ENCODE measurements at places on chromosomes 16 and 17.
A peak's percentile ranks its signal among the peaks of the same experiment; 100 is the strongest.

- DNase-seq = no peak
These were observed 412.4 kb upstream of the ERCC4 start for GRCh38 chr16:13507530-13507929.

- DNase-seq = no peak
These were observed 63.6 kb upstream of the DOC2B start for GRCh38 chr17:245020-245419.

- no peak for DNase-seq
These were observed 10.9 kb upstream of the ST6GALNAC1 start for GRCh38 chr17:76654408-76654807.

DNA sequence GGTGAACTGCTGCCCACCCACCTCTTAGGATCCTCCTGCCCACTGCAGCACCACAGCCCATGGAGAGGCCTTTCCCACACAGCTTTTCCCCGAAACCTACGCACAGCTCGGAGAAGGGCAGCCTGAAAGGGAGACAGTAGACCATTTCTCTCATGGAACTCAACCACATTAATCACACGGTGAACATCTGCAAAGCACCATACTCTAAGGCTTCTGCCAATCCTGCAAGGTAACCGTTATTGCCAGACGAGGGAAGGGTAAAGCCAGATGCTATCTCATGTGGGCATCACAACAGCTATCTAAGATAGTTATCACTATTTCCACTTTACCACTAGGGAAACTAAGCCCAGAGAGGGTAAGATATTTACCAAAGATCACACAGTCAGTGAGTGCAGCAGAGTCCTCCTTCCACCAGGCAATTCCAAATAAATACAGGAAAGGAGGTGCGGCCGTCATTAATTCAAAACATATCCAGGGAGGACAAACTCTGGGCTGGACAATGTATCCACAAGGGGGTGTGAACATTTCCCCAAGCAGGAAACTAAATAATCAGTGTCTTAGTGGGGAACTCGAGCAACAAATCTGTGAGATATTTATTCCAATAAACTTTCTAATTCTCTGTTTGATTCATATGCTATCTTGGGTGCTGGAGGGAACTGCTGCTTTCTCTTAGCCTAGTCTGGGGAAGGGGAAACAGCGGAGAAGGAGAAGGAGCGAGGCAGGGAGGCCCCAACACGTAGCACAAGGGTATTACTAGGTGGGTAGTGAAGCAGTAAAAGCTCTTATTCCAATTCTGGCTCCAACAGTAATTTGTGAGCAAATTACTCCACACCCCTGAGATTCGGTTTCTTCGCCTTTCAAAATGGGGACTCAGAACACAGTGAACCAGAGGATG is 723 bp downstream of the TMEM186 start:
- DNase-seq = no peak

GRCh38 chr17:77281904-77282367 is 141.2 kb downstream of the SEC14L1 start:
- no peak for DNase-seq

DNA sequence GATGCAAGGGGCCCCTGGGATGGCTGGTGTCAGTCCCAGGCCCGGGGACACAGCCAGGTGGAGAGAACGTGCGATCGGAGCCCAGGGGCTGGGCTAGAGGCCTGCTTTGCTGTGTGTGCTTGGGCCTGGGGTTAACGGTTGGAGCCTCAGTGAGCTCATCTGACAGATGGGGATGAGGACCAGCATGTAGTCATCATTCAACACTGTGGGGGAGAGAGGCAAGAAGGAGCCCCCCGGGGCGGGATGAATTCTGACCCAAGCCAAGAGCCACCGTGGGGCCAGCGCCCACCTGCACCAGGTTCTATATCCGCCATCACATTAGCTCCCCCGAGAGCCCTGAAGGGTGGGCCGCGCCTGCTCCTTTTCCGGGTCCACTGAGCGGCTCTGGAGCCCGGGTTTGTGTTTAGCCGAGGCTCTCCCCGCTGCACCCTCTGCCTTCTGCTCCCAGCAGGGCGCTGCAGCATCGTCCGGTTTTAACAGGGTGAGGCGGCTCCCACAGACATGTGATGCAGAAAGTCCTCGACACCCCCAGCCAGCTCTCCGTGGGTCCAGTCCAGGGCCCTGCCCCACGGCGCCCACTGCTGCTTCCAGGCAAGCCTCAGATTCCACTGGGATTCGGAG is 365.7 kb downstream of the SEC14L1 start:
- no peak for DNase-seq

GRCh38 chr16:57627184-57627871 is 1.1 kb upstream of the ADGRG1 start:
- DNase-seq = no peak

GRCh38 chr17:81050645-81051625 is 16.0 kb downstream of the BAIAP2 start:
- DNase-seq = no peak

DNA sequence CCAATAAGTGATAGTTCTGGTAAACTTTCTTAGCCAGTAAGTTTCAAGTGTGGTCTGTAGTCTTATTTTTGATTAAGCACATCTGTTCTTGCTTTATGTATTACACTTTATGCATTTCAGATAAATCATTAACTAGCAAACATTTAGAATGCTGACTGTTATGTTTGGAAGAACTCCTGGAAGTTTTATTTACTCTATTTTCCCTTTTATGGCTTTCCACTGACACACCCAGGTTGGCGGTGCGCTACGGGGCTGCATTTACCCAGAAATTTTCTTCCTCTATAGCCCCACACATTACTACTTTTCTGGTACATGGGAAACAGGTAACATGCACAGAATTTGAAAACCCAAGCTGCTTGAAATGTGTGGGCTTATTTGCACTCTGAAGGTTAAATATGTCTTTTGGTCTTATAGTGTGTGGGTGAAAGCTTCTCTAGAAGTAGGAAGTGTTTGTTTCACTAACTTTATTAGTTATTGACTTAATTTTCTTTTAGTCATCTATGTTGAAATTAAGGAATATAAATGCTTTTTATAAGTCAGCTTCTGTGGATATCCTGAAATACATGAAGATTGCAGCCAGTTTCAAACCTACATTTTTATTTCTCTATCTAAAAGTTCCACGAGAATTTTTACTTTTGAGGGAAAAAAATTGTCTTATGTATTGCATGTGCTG is 203.7 kb downstream of the PHKB start:
- no peak for DNase-seq

DNA sequence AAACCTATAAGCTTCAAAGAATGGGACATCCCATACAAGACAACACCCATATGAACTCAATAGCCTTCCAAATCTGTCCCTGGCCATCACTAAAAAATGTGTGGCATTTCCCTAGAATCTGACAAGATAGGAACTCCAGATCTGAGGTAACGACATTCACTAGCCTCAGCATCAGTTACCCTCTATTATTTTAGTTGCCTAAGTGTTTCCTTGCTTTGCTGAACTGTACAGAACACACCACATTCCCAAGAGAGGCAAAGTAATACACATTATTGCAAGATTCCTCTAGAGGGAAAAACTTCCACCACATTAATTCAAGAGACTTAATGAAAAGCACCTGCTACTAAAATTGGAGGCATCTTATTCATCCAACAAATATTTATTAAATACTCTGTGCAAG is 5.0 kb downstream of the LSM12 start:
- no peak for DNase-seq

DNA sequence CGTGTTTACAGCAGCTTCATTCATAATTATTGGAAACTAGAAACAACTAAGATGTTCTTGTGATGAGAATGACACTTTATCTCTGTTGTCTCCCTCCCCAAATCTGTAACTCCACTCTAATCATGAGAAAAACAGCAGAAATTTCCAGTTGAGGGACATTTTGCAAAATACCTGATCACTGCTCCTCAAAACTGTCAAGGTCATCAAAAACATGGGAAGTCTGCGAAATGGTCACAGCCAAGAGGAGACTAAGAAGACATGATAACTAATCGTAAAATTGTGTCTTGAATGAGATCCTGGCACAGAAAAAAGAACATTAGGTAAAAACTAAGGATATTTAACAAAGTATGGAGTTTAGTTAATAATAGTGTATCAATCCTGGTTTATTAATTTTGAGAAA is 204.2 kb downstream of the CYLD start:
- DNase-seq = no peak

DNA sequence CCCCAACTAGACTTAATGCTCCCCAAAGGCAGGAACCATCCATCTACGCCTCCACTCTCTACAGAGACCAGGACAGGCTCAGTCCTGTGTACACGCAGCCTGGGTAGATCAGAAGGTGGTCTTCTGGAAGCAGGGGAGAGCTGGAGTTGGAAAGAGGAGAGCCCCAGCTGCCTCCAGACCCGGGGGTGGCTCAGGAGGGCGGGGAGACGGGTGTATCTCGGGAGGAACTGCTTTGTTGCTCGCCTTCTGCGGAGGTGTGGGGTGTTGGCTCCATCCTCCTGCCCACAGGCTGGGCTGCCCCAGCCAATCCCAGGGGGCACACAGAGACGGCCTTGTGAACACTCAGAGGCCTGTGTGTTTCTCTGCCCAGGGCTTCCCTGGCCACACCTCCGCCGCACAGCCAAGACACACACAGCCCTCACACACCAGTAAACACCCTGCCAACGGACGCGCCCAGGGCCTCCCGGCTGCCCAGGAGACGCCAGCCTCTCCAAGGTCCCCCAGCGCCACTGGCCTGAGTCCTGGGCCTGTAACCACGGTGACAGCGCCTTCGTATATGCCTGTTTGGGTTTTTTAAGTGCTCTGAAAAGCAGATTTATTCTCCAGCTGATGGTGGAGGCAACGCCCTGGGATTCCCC is 143.4 kb upstream of the CDC42EP4 start:
- DNase-seq = no peak

DNA sequence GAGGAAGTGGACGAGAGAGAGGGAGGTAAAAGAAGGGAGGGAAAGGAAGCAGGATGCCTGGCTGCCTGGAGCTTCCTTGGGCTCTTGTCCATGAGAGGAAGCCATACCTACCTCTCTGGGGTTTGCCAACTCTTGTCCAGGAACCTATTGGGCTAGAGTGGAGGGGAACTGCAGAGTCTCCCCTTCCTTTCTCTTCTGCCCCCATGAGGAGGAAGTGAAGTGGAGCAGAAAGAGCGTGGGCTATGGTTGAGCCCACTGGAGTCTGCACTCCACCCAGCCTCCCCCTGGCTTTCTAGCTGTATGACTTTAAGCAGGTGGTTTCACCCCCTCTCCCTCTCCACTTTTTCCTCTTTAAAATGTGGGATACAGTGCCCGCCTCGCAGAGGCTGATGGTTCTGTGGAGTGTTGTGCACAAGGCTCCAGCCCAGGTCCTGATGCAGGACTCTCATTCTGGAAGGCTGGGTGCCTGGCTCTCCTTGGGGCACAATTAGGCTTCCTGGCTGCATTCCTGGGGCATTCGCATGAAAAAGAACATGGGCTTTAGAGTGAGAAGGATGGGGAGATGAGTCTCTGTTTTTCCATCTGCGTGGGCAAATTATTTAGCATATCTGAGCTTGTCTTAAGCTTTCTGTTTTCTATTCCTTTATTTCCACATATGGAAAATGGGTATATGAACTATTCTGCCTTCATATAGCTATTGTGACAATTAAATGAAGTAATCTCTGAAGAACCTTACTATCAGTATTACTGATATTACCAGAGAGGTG is 40.7 kb downstream of the HLF start:
- no peak for DNase-seq

- no peak for DNase-seq
These were observed 24.5 kb downstream of the GPR142 start for GRCh38 chr17:74391771-74392170.

DNA sequence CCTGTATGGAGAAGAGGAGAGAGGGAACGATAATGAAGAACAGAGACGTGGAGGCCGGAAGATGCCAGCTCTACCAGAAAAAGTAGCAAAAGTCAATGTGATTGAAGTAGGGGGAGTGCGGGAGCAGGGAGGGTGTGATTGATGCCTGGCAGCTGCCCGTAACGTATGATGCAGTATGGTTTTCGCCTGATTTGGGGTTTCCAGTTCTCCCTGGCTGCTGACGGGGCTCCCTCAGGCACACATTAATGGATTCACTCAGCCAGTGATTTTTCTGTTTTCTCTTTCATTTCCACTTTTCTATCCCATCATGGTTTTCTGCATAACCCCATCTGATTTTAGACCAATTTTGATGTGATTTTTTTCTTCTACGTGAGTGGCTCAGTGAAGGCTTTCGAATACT is 62.1 kb downstream of the PRKCA start:
- DNase-seq = no peak

GRCh38 chr17:17693253-17694168 is 12.3 kb downstream of the RAI1 start:
- no peak for DNase-seq

DNA sequence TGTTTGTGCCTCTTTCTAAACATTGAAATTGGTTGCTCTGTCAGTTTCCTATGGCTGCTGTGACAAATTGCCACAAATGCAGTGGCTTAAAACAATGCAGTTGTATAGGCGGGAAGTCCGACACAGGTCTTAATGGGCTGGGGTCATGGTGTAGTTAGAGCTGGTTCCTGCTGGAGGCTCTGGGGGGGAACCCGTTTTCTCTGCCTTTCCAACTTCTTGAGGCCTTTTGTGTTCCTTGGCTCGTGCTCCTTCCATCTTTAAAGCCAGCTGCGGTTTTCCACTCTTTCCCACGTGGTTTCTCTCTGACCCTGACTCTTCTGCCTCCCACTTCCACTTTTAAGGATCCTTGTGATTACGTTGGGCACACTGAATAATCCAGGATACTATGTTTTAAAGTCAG is 12.5 kb downstream of the EPN2 start:
- DNase-seq = no peak

GRCh38 chr17:56834380-56835263 is 671 bp downstream of the DGKE start:
- peak; percentile 49 for DNase-seq

DNA sequence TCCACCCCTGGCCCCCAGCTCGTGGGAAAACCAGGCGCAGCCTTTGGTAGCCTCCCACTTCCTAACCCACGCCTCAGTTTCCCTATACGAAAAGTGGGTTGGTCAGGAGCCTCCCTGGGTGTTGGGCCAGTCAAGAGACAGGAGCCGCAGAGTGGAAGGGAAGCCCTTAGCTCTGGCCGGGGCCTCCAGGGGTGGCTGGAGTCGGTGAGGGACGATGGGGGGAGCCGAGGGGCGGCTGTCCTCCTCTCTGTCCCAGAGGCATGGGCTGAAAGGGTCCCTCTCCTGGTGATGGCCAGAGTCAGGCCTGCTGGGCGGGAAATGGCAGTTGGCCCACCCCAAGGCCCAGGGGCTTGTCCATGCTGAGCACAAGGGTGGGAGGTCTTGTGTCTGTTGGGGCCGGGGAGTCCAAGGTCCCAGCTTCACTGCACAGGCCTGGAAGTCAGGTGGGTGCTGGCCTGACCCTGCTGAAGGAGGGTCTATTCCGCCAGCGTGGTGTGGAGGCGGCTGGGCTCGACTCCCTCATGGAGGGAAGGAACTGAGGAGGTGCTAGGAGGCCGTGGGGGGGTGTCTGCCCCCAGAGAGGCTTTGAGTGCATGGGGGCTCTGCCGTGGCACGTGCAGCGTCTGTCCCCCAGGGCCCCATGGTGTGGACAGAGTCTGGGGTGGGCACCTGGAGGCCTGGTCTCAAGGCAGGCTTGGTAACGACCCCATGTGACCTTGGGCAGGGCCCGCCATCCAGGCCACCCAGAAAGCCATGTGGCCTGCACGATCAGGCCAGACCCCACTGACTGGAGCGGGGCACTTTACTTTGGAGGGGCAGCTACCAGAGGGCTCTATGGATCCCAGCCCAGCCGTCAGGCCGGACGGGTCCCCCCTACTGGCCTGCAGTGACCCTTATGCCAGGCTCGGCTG is 1.1 kb downstream of the SLC16A3 start:
- DNase-seq = no peak
